ENCODE measurements at places on chromosomes 2 and 18.

DNA sequence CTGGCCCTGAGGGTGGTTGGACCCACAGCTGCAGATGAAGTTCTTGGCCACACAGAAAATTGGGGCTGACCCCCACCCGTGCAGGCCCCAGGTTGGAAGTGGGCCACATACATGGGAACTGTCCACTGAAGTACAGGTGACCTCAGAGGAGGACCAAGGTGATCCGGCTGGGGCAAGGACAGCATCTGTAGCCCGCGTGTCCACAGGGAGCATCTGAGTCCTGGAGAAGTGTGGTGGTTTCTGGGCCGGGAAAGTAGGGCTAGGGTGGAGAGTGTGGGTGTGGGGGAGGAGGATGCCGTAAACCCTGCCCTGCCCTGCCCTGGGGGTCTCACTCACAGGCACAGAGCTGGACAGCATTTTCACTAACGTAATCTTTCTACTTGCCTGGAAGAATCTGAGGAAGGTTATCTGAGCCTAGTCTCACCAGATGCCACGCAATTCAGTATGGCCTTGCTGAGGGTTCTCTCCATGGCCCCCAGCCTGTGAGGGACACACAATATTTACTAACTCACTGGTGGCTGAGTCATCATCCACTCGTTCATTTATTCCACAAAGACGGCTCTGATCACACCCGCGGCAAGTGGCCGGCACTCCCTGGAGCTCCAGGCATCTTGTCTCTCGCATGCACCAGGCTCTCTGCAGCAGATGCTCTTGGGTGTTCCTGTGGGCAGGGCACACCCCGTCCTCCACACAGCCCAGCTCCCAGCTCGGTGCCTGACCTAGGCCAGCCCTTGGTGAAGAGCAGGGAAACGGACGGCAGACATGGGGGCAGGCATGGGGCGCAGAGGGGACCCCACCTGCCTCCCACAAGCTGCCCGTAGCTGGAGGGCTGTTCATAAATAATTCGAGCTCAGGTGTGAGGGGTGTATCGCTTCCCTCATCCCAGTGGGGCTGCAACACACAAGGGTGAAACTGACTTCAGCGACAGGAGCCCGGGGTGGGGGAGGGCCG, 51.2 kb downstream of the INHBB start:
- no peak for DNase-seq

- DNase-seq: no peak
Measured at GRCh38 chr18:58695772-58696171, 24.5 kb downstream of the MALT1 start.

DNA sequence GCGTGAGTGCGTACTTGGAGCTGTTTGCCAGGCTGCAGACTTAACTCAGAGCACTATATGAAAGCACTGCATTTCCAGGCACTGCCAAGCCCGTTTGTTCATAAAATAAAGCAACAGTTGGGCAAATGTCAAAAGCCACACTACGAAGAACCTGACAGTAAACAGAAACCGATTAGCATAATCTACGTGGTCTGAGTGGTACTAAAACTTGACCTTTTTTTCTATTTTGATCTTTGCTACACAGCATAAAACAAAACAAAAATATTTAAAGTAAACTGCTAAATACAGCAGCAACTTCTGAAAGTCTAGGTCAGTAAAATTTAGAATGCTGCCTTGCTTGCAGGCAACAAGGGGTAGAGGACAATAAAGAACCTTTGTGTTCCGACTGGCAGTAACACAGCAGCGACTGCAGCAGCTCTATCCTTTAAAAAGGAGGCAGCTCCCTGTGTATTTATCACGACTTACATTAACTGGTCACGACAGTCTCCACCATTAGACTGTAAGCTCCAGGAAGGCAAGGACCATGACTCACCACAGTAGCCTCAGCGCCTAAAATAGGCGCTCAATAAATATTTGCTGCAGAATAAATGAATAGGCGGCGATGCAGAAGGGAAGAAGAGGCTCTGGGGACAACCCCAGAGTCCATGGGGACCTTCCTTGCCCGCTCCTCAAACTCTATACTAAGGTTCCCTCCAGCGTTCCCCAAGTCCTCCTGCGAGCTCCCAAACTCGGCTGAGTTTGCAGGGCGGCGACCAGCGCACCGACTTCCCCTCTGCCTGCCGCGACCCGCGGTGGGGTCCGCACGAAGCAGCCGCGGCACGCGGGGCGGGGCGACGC, 902 bp downstream of the SS18 start:
- DNase-seq: peak; percentile 14

GRCh38 chr2:110783196-110783873, 51.0 kb downstream of the ACOXL start:
- DNase-seq: peak; percentile 70

GRCh38 chr18:63887424-63887823, at the start of gene SERPINB2:
TSS of gene SERPINB2 (plus strand) at chr18:63887705. CDS start at chr18:63891445, 3,740 bp downstream.
- DNase-seq: peak; percentile 19

DNA sequence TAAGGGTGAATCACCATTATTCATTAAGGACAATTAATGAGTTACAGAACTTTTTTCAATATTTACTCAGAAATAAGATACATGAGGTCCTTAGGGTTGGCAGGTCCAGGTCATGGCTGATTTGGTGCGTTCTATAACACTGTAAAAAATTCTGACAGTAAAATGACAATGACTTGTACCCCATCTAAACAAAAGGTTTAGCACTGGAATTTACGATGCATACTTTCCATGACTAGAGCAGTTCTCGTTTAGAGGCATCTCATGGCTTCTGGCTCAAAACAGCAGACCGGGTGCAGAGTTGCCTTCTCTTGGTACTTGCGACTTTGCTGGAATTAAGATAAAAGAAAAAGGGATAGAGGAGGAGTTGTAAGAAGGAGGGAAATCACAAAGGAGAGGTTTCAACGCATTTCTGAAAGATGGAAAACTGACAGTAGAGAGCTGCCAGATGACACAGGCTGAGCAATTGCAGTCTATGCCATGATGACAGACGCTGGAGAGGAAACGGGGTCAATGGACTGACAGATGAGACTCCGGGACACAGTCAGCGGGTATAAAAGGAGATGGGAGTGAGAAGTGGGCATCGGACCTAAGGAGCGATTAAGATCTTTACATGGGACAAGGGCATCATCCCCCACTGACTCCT, 4.1 kb upstream of the CYS1 start:
- DNase-seq: no peak

DNA sequence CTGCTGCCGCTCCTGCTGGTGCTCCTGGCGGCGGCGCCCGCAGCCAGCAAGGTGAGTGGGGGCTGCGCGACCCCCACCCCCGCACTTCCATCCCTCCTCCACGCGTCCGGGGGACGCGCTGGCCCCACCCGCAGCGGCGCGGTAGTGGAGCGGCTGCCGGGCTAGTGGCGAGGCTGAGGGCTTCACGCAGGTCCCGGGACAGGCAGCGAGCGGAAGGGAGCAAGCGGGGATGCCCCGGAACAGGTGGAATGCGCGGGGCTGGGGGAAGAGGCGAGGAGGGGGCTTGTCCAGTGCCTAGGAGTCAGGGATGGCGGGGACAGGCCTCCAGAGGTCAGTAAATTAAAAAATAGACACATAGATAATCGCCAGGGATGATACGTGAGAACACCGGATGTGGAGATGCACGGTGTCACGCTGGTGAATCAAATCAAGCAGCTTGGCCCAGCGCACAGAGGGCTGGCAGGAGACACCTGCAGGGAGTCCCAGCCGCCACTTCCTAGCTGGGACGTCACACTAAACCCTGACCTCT, 403 bp downstream of the COL4A3 start:
- no peak for DNase-seq

GRCh38 chr18:63445037-63445436, 22.8 kb upstream of the VPS4B start:
- no peak for DNase-seq

GRCh38 chr18:68441241-68441640, 273.7 kb downstream of the TMX3 start:
- DNase-seq: no peak

DNA sequence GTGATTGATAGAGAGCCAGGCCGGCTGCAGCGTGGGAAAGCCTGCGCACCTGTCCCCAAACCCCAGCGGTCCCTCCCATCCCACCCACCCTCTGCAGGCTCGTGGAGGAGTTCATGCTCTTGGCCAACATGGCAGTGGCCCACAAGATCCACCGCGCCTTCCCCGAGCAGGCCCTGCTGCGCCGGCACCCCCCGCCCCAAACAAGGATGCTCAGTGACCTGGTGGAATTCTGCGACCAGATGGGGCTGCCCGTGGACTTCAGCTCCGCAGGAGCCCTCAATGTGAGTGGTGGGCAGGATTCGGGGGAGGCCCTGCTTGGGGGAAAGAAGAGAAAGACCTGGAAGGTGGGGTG, 48.9 kb upstream of the ALPP start:
- no peak for DNase-seq

- no peak for DNase-seq
Measured at GRCh38 chr18:77528872-77529271, 279.2 kb downstream of the GALR1 start.

DNA sequence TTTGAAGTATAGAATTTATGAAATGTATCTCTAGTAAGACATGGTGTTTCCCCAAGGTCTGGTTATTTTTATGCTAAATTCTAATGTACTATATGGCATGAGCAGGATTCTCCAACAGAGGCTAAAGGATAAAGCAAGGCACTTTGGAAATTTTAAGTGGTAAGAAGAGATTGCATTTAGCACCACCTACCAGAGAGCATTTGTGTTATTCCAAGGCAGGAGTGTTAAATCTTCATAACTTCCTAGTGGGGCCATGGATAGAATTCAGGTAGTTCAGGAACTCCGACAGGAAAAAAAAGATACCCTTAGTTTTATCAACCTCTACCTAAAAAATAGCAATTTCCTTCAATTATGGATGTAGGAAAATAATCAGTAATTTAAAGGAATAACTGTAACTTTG, 497.4 kb upstream of the CRIM1 start:
- no peak for DNase-seq

GRCh38 chr2:25842155-25842554, 36.1 kb downstream of the ASXL2 start:
- DNase-seq: no peak

GRCh38 chr2:185644828-185645227, 93.8 kb upstream of the FSIP2 start:
- DNase-seq: peak; percentile 74

DNA sequence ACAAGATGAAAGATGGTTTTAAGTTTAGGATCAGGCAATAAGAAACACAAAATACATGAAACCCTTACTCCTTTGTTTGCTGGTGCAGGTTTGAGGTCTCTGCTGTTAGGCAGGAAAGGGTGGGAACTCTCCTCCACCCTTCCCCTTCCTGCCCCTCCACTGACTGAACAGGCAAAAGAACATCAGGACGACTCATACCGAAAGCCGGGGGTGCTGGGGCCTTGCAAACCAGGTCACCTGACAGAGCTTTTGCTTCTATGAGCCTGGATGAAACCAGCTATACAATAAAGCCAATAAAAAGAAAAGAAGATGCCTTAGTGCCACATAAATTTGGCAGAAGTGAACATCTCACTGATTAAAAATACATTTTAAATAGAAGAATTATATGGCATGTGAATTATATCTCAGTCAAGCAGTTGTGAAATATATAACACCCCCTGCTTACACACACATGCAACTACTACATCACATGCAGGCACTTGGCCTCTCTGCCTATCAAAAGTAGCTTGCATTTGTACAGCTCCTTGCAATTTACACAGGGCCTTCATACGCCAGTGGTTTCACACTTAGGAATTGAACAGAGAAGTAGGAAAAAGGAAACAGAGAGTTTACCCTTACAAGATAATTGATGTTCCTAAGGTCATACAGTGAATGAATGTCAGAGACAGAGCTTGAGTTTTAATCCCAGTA, 215.1 kb upstream of the TRIB2 start:
- peak; percentile 31 for DNase-seq

- no peak for DNase-seq
Measured at GRCh38 chr2:241108271-241109209, 6.5 kb upstream of the MTERF4 start.

GRCh38 chr2:43255296-43255910, 29.0 kb upstream of the ZFP36L2 start:
- no peak for DNase-seq

- DNase-seq: no peak
Measured at GRCh38 chr2:209368406-209368805, 55.4 kb upstream of the MAP2 start.

DNA sequence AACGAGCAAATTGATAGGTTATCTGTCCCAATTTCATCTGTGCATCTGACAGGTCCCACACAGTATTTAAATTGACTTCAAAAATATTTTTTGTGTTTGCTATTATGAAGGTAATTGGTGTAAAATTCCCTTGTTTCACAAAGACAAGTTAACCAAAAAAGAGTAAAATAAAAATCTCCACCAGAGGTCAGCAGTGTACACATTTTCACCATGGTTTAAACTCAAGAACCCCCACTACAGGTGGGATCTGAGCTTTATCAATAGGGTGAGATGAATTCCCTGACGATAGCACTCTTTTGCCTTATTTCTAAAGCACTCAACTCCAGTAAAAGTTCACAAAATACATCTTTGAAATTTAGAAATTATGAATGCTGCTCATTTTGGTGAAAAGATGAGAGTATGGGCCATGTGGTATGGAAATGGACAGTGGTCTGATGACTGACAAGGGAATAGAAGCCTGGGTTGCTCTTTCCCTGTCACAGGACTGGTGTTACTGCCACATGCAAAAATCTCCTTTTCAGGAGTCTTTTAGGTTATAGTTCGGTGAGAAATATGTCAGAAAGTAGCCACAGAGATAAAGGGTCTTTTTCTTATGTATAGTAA, 68.0 kb downstream of the SERPINB8 start:
- peak; percentile 33 for DNase-seq

DNA sequence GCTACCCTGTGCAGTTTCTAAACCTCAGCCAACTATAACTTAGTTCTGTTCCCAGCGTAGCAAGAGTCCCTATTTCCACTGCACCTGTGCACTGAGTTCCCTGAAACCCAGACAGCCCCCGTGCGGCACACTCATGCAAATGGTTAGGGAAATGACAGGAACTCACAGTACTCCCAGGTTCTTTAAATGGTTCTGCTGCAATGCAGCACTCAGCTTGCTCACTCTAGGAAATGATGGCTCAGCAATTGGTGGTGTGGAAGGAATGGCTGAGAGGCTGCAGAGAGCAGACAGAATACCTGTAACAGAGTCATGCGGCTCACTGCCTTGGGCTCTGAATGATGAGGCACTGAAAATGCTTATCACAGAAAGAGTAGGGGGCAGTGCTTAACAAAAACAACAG, 143.0 kb downstream of the RAD51AP2 start:
- no peak for DNase-seq

GRCh38 chr2:10584843-10585475, 104.8 kb downstream of the NOL10 start:
- DNase-seq: no peak

- DNase-seq: peak; percentile 83
Measured at GRCh38 chr2:48131539-48132270, 225.4 kb upstream of the FBXO11 start.

DNA sequence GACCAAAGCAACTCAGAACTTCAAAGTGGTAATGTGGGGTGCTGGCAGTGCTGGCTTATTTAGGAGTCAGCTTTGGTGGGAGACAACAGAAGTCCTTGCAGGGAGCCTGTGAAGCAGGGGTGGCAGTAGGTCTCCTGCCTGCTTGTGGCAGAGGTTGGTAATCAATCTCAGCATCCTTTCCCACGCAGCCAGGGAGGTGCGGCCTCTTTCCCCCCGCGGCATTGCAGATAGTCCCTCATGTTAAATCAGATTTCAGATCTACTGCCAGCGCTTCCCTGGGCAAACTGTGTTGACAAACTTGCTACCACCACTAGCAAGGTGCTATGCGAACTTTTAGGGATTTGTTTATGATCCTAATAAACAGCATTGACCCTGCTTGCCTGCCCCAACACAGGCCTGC, 77.9 kb upstream of the MCFD2 start:
- no peak for DNase-seq

GRCh38 chr18:56200381-56200911, 437.9 kb downstream of the TXNL1 start:
- DNase-seq: peak; percentile 43
